ENCODE measurements at places on chromosomes 1 and 21.

- H3K4me1 ChIP-seq: peaks cover 24% of the 10 kb centered on the region
- H3K27ac ChIP-seq: no peak overlapping the region
- no peak for DNase-seq
- H3K4me3 ChIP-seq: no peak overlapping the region
Measured at GRCh38 chr1:229432905-229433304, 989 bp downstream of the ACTA1 start.

DNA sequence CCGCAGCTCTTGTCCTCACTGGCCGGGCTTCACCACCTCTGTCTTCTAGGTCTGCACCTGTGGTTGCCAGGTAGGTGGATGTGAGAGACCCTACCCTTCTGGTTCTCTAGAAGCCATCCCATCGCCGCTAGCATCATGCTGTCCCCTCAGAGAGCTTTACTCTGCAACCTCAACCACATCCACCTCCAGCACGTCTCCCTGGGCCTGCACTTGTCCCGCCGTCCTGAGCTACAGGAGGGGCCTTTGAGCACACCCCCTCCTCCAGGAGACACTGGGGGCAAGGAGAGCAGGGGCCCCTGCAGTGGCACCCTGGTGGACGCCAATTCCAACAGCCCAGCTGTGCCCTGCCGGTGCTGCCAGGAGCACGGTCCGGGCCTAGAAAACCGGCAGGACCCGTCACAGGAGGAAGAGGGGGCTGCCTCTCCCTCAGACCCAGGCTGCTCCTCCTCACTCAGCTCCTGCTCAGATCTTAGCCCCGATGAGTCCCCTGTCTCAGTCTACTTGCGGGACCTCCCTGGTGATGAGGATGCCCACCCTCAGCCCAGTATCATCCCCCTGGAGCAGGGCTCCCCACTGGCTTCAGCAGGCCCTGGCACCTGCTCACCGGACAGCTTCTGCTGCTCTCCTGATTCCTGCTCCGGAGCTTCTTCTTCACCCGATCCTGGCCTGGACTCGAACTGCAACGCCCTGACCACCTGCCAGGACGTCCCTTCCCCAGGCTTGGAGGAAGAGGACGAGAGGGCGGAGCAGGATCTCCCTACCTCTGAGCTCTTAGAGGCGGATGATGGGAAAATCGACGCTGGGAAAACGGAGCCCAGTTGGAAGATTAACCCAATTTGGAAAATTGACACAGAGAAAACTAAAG lies 1.2 kb downstream of the RUSC1 start:
- H3K4me1 ChIP-seq: peaks cover 53% of the 10 kb centered on the region
- peak overlapping the region; percentile 85 for H3K4me3 ChIP-seq
- peaks cover 21% of the 10 kb centered on the region for H3K36me3 ChIP-seq
- DNase-seq: no peak
- H3K27ac ChIP-seq: peak overlapping the region; percentile 45

DNA sequence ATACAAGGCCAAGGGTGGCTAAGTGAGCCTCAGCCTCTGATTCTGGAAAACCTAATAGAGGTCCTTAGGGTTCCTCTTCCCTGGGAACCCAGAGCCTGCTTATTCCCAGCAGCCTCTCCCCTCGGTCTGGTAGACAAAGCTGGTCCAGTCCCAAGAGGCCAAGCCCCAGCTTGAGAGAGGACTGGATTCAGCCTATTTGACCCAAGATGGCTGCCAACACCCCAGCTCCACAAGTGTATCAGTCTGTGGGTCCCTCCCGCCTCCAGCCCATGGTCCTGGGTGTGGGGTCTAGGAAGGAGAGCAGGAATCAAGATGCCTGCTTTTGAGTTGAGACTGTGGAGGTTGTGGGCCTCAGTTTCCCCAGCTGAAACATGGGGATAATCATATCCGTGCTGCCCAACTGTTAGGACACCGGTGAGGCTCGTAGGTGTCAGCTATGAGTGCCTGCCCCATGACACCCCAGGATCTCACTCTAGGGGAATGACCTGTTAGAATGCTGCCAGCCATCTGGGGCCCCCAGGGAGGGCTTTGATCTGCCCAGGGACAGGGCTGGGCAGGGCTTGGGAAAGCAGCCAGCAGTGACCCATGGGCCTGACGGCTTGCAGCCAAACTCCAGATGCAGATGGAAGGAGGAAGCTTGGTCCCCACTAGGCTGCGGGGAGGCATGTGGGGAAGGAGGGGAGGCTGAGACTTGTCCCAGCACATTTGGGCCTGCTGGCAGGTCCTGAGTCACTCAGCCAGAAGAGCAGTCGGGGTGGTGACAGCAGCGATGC lies 45.4 kb downstream of the NUAK2 start:
- H3K27me3 ChIP-seq: peaks cover 5% of the 10 kb centered on the region
- H3K27ac ChIP-seq: no peak overlapping the region
- H3K36me3 ChIP-seq: no peaks in the 10 kb centered on the region
- DNase-seq: no peak
- H3K4me3 ChIP-seq: no peak overlapping the region

- H3K36me3 ChIP-seq: no peaks in the 10 kb centered on the region
- no peaks in the 10 kb centered on the region for H3K4me1 ChIP-seq
- no peak overlapping the region for H3K4me3 ChIP-seq
- DNase-seq: no peak
Measured at GRCh38 chr1:152148981-152149380, 10.0 kb downstream of the RPTN start.

DNA sequence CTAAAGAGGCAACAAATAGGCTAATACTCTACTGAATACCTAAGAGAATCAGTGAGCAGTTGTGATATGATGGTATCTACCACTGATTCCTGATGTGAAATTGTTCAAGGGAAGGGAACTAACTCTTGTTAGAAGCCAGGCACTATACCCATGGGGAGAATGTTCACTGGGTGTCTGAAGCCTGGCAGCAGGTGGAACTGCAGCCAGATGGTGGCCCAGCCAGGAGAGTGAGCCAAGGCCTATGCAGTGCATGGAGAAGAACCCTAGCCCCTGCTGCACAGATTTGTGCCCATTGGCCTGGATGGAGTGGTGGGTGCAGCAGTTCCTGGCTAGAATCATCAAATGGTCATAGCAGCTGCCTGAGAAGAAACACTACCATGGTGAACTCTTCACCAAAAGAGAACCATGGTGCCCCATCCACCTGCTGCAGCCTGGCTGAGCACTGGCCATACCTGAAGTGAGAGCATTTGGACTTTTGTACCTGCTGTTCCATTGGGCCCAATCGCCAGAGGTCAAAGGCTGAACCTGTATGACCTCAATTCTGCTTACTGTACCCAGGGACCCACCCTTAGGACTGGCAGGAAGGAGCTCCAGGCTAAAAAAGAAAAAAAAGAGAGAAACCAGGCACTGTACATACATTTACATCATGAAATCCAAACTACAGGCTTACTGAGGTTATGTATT lies 118.8 kb upstream of the IVNS1ABP start:
- no peaks in the 10 kb centered on the region for H3K4me1 ChIP-seq
- no peak overlapping the region for H3K4me3 ChIP-seq
- H3K27me3 ChIP-seq: no peaks in the 10 kb centered on the region
- no peak overlapping the region for H3K27ac ChIP-seq
- no peak for DNase-seq

- H3K27ac ChIP-seq: peak overlapping the region; percentile 28
- H3K4me1 ChIP-seq: no peaks in the 10 kb centered on the region
- H3K36me3 ChIP-seq: no peaks in the 10 kb centered on the region
Measured at GRCh38 chr1:78892260-78892840, 114.2 kb downstream of the ADGRL4 start.

DNA sequence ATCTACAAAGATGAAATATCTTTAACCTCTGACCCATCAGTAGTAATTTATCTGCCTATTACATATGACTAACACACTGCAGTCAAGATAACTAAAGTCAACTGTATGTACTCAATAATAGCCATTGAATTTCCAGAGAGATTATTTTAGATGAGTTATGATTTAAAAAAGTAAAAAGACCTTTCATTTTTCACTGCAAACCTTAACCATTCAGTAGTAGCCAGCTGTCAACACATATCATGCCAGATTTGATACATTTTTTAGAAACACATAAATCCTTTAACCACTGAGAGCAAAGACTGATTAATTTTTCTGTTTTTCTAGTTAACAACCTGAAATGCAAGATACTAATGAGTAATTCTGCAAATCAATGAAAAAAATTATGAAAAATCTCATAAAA lies 31.0 kb downstream of the PALMD start:
- no peak overlapping the region for H3K4me3 ChIP-seq
- H3K27me3 ChIP-seq: peaks cover 5% of the 10 kb centered on the region
- H3K4me1 ChIP-seq: peaks cover 21% of the 10 kb centered on the region
- H3K27ac ChIP-seq: no peak overlapping the region

DNA sequence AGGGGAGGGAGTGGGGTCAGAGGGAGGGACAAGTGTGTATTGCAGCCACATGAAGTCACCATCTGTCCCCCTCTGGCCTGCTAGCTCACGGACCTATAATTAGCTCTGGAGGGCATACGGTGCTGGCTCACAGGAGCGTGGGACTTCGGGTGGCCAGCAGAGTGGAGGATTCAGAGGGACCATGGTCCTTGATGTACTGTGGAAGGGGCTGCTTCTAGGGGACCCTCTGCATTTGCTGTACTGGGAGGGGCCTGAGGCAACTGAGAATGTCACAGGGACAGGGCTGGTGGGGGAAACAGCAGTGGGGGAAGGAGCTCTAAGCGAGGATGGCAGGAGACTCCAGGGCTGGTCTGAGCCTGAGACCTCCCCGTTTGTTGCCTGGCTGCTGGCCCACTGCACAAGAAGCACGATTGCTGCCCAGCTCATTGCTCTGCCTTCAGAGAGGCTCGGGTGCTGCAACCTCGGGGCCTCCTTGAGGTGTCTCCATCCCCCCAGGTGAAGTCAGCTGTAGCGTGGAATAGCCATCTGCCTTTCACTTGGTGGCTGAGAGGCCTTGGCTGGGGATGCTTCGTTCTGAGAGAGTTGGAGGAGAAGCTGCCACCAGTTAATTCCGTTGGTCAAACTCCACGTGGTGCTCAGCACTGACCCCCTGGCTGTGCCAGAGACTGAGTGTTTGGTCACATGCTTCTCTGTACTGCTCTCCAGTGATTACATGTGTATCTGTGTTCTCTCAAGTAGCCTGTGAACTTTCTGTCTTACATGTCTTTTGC lies 2.7 kb downstream of the PPFIA4 start:
- peaks cover 19% of the 10 kb centered on the region for H3K27me3 ChIP-seq
- peaks cover 28% of the 10 kb centered on the region for H3K36me3 ChIP-seq
- no peak overlapping the region for H3K27ac ChIP-seq
- peaks cover 36% of the 10 kb centered on the region for H3K4me1 ChIP-seq
- peak overlapping the region; percentile 93 for H3K4me3 ChIP-seq

GRCh38 chr1:72650843-72651435 lies 368.6 kb upstream of the NEGR1 start:
- H3K36me3 ChIP-seq: no peaks in the 10 kb centered on the region
- H3K4me1 ChIP-seq: no peaks in the 10 kb centered on the region
- no peak overlapping the region for H3K27ac ChIP-seq
- no peaks in the 10 kb centered on the region for H3K27me3 ChIP-seq
- H3K4me3 ChIP-seq: no peak overlapping the region
- DNase-seq: no peak

- DNase-seq: peak; percentile 89
- H3K27ac ChIP-seq: peak overlapping the region; percentile 93
- no peaks in the 10 kb centered on the region for H3K36me3 ChIP-seq
- peak overlapping the region; percentile 94 for H3K4me3 ChIP-seq
- H3K4me1 ChIP-seq: peaks cover 81% of the 10 kb centered on the region
Measured at GRCh38 chr1:145960468-145961108, 2.8 kb upstream of the LIX1L start.

Measured in nephron progenitor cell (in vitro differentiated cells).